ENCODE measurements at places on chromosomes 5 and 9.

- no peak for DNase-seq
Measured at GRCh38 chr9:115877852-115878438, 275.6 kb upstream of the PAPPA start.

DNA sequence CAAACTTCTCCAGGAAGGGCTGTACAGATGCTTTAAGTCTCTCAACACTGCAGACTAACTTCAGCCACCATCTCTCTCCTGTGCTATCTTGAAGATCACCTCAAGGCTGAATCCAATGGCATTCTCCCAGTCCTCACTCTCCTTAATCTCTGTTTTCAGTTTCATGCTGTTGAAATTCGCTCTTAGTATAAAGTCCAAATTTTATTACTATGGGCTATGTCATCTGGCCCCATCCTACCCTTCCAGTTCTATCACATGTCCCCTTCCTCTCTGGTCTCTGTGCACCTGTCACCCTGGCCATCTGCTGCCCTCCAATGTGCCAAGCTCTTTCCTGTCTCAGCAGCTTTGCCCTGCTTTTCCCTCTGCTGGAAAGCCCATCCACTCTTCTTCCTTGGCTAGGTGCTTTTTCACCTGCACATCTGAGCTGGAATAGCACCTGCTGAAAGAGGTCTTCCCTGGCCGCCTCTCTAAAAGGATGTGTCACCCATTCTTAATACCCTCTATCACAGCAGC lies 284.7 kb upstream of the MAP3K1 start:
- no peak for DNase-seq

- DNase-seq = no peak
Measured at GRCh38 chr5:148615644-148616275, 38.6 kb downstream of the HTR4 start.

- DNase-seq = peak; percentile 28
Measured at GRCh38 chr9:127279717-127280285, 15.2 kb downstream of the GARNL3 start.

DNA sequence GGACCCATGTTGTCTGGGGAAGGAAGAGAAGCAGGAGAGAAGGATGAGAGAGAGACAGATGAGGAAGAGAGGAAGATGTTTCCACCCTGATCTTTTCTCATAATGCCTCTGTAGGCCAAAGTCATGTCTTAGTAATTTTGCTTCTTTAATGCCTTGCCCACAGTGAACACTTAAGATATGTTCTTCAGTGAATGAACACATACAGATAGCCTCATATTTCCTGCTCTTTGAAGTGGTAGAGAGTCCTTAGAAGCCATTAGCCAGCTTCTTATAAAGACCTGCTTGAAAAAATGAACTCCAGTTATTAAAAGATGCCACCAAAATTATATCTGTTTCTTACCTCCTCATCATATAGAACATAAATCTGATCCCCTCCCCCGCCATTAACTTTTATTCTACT lies 244.4 kb downstream of the CD180 start:
- DNase-seq = no peak

DNA sequence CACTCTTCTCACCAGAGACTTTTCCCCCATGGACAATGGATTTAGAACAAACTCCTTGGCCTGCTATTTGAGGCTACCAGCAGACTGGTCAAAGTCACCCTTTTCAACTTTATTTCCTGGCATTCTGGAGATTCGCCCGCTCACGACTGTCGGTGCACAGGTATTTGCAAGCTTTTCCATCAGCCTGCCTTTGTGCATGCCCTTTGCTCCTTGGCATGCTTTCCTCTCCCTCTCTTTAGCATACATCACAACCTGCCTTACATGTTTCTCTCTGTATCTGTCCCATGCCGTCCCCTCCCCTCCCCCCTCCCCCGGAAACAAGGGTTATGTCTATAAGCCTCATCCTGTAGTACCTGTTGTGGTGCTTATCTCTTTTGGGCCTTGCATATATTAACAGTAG lies 257.1 kb downstream of the AOPEP start:
- DNase-seq = no peak

DNA sequence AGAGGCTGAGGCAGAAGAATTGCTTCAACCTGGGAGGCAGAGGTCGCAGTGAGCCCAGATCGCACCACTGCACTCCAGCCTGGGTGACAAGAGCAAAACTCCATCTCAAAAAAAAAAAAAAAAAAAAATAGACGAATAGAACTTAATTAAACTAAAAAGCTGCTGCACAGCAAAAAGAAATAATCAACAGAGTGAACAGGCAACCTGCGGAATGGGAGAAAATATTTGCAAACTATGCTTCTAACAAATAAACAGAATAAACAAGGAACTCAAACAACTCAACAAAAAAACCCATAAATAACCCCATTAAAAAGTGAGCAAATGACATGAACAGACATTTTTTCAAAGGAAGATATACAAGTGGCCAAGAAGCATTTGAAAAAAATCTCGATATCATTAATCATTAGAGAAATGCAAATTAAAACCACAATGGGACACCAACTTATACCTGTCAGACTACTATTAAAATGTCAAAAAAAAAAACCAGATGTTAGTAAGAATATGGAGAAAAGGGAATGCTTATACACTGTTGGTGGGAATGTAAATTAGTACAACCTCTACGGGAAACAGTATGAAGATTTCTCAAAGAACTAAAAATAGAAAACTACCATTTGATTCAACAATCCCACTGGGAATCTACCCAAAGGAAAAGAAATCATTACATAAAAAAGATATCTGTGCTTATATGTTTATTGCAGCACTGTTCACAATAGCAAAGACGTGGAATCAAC lies 21.9 kb upstream of the HRH2 start:
- DNase-seq = no peak

GRCh38 chr5:152686931-152687330 lies 281.9 kb upstream of the NMUR2 start:
- DNase-seq = no peak

GRCh38 chr5:146675636-146676035 lies 159.6 kb upstream of the GPR151 start:
- DNase-seq = peak; percentile 9

- no peak for DNase-seq
Measured at GRCh38 chr9:89923961-89924504, 319.2 kb downstream of the GADD45G start.

- DNase-seq = no peak
Measured at GRCh38 chr5:53246042-53246836, 136.7 kb upstream of the MOCS2 start.

DNA sequence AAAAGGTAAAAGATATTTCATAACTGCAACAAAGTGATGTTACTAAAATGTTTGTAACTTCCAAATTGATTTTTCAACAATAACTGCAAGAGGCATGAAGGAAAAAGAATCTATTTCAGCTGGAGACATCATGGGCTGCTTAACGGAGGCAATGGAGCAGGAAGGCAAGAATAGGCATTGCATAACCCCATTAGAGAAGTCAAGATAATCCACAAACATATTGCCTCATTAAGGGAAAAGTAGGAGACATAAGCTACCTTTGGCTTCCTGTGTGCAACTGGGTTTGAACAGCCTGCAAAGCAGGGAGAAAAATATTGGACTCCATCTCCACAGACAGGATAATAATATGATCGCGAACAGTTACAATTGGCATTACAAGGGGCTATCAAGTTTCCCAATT lies 46.7 kb downstream of the SLCO4C1 start:
- DNase-seq = peak; percentile 3

DNA sequence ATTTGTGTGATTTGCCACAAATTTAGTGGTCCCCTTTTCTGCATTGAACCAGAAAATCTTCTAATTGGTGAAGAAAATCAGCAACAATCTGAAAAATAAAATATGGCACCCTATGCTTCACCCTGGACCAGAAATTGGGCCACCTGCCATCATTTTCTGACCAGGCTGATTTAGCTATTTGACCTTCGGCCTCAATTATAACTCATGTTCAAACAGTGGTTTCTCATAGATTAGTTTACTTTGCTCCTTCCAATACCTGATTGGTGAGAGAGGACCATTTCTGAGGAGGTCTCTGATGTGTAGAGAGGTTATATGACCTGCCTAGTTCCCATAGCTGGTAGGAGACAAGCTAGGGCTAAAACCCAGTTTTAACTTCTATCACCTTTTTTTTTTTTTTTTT lies 59.0 kb downstream of the PTTG1 start:
- DNase-seq = no peak

GRCh38 chr9:13688990-13689600 lies 409.6 kb upstream of the MPDZ start:
- DNase-seq = peak; percentile 4

GRCh38 chr5:181109489-181110013 lies 21.4 kb downstream of the OR2V1 start:
- no peak for DNase-seq

DNA sequence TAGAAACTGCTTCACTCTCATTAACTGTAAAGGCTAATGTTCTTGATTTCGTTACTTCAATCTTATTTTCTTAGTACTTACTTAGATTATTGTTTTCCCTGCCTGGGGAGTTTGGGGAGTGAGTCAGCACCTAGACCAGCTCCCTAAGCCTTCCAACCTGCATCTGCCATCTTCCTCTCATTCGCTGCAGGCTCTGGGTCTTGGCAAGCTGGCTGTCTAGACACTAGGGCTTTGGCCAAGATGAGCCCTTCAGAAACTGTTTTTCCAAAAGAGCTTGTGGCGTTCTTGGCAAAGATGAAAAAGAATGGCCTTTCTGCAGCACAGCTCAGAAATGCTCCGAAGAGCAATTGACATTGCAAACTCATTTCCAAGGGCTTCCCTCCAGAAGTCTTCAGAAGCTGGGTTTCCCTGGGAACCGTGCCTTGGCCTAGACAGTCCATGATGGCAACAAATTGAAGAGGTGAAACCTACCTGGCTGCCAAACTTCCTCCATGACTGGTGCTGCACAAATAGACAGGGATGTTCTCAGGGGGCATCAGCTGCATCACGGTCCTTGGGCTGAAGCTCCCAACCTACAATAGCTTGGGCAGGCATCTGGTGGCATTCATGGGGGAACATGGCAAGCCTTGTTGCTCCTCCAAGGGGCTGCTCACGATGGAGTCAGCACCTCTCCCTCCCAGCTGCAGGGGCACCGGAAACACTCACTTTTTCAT lies 76.6 kb downstream of the NSUN2 start:
- no peak for DNase-seq

DNA sequence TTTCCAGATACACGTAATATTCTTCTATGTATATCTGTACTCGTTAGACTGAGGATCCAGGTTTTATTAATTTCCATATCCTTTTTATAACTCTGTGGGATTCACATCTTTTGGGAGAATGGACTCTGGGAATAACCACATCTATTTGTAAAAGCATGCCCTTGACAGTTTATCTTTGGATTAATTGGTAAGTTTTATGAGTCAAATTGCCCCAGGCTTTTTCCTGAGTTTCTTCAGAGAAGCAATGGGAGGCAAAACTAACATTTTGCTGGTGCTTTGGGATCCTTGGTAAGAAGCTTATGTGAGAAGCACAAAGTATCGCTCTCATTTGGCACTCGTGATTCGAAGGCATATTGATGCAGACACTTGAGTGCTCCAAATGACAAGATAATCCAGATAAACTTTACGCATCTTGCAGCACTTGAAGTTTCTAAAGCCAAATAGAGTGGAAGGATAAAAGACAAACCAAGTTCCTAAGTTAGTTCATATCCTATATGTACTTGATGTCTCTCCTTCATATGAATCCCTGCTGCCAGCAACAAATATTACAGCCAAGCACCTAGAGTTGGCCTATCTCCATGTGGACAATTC lies 324.7 kb downstream of the TLE4 start:
- no peak for DNase-seq

DNA sequence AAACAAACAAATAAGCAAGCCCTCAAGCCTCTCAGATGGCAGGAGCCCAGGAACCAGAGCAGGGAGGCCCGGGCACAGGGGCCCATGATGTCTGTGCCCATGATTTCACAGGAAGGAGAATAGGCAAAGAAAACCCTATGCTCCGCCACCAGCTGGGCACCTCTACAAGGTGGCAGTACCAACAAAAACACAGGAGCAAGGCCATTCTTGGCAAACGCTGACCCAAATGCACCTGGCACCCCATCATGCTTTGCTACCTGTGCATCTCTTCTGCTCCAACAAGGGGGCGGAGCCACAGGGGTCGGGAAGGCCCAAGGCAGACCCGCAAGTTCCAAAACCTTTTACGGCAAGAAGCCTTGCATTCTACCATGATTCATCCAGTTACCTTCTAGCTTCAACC lies 3.1 kb downstream of the BRD3 start:
- DNase-seq = no peak

- DNase-seq = no peak
Measured at GRCh38 chr5:126591549-126591948, 3.5 kb downstream of the ALDH7A1 start.

DNA sequence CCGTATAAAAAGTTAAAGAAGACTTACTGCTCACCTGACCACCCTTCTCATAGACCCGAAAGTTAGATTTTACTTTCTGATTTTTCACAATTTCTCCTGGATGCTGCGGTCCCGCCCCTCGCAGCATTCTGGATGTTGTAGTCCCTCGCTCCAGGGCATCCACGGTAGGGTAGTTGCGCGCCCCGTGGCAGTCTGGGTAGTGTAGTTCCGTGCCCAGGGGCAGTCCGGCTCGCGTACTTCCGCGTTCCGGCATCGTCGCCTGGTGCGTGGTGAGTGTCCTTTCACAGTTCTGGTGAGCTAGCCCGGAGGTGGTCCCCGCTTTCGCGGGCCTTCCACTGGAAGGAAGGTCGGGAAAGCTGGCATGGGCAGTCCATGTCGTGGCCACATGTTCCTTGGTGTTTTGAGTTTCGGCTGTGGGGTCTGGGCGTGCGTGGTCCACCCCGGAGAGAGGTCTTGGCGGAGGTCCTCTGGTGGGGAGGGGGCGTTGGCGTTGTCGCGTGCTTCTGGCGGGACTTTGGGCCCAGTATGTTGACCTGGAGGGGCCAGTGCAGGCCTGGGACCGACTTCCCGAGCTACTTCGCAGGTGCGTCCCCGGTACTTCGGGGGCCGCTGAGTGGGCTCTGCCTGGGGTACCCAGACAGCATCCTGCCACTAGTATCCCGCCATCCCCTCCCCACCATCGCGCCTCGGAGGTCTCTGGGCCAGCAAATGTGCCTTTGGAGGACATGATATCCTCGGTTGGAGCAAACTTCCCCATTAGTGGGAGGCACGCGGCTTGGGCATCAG lies at the start of gene ZNF169:
Gene ZNF169 (plus strand): TSS at position 222 of the 786 bp plus-strand sequence. CDS start 19,515 bp downstream, outside the sequence.
- DNase-seq = peak; percentile 76

DNA sequence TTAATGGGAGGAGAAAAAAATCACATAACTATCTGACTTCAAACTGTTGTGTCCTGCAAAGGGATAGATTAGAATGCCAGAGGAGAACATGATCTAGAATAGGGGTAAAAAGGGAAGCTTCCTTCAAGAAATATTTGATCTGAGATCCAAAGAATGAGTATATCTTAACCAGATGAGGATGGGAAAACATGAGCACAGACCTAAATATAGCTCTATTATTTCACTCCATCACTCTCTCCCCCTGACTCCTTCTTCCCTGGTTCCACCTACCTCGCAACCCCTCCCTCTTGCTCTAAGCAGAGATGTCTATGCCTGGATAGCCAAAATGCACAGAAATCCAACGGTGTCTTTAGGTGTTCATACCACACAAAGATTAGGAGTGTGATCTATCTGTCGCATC lies 36.4 kb downstream of the NR4A3 start:
- no peak for DNase-seq

- DNase-seq = no peak
Measured at GRCh38 chr5:176873541-176874172, 25.5 kb downstream of the HK3 start.

GRCh38 chr9:132622159-132622558 lies 39.8 kb downstream of the BARHL1 start:
- DNase-seq = peak; percentile 96

GRCh38 chr5:53882006-53882675 lies 321.7 kb downstream of the NDUFS4 start:
- no peak for DNase-seq

- DNase-seq = no peak
Measured at GRCh38 chr5:171614511-171614910, 171.1 kb upstream of the SMIM23 start.
